ENCODE measurements at places on chromosomes 13 and 19.

GRCh38 chr19:44050740-44051649, 841 bp upstream of the ZNF223 start:
- DNase-seq = peak; percentile 72

DNA sequence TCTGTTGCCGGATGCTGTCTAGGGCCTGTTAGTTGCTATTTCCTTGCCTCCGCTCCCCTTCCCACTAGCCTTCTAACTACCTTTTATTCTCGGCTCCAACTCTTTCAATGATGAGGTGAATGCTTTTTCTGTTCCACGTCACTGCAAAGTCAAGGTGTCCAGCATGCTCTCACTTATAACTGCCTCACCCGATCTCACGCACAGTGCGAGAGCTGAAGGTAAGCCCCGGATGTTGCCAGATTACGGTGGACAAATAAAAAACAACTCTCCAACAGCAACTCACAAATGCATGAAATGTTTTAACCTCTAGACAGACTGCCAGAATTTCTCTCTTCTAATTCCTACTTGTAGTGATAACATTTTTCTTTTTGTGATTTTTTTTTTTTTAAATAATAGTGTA, 169.9 kb downstream of the STK24 start:
- DNase-seq = no peak

DNA sequence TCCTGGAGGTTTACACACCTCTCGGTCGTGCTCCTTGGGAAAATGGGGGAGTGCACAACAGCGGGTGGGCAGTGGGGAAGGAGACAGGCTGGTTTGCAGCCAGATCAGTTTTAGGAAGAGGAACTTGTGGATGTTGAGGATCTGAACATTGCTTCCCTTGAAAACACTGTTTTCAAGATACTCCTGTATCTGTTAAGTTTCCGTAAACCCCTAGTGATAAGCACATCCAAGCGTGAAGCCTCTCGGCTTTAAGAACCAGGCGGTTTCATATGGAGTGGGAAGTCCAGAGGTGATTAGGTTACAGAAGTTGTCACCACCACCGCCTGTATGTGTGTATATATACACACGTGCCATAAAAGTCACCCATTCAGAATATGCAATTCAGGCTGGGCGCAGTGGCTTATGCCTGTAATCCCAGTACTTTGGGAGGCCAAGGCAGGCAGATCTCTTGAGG, 47.4 kb downstream of the SIPA1L3 start:
- DNase-seq = no peak

DNA sequence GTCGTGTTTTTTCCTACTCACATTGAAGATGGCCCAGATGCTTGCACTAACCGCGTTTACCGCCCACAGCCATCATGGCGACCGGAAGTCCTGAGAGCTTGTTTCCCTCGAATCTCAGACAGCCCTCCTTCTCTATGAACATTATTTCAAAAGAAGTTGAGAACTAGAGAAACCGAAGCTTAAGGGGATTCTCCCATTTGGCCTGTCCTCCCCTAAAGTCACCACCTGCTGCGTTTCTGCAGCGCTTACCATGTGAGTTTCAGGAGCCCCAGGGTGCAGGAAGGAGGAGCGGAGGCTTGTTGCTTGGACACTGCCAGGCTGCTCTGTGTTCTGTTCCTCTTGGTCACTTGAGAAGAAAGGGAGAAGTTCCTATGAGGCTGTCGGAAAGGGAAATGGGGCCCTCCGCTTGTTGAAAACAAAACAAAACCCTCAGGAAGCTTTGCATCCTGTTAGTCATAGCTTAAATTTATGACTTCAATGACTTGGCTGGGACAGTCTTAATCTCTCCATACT, 6.2 kb downstream of the CARD8 start:
- peak; percentile 50 for DNase-seq

GRCh38 chr13:31982540-31982939, 49.0 kb upstream of the FRY start:
- DNase-seq = peak; percentile 63

GRCh38 chr13:51800486-51800885, 3.5 kb downstream of the DHRS12 start:
- no peak for DNase-seq

- no peak for DNase-seq
These were observed 28.3 kb downstream of the OR10H4 start for GRCh38 chr19:15976836-15977689.

- peak; percentile 70 for DNase-seq
These were observed 16.5 kb downstream of the SIGLEC7 start for GRCh38 chr19:51158474-51159129.

GRCh38 chr13:98577836-98578285, 954 bp upstream of the STK24 start:
- DNase-seq = no peak

DNA sequence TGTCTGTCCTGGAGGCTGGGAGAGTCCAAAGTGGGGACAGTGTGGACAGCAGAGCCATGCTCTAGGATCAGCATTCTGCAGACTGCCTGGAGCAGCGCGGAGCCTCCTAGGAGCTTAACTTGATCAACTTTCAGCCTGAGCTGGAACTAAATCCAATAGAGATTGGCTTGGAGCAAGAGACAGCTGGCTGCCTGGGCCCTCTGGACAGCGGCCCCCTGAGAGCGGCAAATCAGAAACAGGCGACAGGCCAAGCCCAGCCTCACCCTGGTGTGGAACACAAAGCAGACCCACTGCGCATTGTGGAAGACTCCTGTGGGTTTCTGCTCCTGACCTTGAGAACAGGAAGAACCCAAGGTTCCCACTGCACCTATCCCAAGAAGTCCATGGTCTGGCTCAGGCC, 462.2 kb downstream of the TSHZ3 start:
- DNase-seq = no peak

DNA sequence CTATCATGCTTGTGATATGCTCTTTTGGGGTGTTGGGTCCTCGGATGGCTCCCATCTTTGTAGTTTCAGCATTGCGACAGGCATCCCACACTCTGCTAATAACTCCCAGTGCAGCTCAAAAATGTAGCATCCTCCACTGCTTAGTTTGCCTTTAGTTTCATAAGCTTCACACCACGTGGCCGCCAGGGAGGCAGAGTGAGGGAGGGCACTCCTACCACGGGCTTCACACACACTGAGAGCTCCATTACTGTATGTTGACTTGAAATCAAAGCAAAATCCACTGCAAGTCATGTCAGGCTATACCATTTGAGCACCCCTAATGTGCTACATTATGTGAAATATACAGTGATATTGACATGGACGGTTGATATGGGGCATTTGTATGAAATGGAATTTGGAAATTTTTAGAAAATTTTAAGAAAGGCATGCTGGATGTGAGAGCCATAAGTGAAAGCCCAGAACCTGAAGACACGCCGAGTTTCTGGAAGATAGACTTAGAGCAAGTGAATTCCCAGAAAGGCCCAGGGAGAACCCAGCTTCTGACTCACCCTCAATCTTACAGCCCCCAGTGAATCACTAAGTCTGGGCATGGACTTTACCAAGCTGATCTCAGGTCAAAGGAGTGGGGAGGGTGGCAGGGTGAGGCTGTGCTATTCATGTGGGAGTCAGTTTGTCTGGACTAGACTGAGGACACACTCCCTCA, 94.1 kb downstream of the HSPH1 start:
- no peak for DNase-seq

DNA sequence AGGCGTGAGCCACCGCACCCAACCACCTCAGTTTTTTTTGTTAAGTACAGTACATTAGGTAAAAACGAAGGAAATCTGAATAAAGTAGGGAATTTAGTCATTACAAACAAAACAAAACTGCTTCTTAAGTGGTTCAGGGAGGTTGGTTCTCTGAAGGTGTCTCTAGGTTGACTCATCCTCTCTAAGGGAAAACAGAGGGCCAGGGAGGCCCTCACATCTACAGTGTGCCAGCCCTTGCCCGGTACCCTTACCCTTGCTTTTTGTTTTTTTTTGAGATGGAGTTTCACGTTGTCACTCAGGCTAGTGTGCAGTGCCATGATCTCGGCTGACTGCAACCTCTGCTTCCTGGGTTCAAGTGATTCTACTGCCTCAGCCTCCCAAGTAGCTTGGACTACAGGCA, 17.2 kb upstream of the JUND start:
- DNase-seq = no peak

- no peak for DNase-seq
These were observed 373.2 kb downstream of the PCDH17 start for GRCh38 chr13:58004751-58005150.

GRCh38 chr13:50463719-50464118, 379.8 kb downstream of the DLEU7 start:
- DNase-seq = no peak

GRCh38 chr13:107827840-107828549, 387.3 kb downstream of the LIG4 start:
- no peak for DNase-seq

DNA sequence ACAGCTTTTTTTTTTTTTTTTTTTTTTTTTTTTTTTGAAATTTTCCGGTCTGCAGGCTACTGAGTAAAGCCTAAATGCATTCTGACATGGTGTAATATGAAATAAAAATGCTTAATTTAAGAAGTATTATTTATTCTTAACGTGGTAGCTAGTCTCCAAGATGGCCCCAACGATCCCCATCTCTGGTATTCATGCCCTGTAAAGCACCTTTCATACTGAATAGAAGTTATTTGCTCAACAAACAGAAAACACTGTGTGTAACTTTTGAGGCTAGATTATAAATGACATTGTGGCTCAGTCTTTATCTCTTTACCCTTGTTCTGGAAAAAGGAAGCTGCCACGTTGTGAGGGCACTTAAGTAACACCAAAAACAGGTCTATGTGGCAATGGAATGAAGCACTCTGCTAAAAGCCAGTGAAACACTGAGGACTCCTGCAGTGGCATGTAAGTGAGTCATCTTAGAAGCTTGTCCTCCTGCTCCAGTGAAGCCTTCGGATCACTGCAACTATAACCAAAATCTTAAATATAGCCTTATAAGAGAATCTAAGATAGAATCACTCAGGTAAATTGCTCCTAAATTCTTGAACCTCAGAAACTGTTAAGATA, 128.7 kb downstream of the UGGT2 start:
- DNase-seq = no peak

GRCh38 chr13:65914716-65915115, 1315.4 kb downstream of the PCDH9 start:
- no peak for DNase-seq

DNA sequence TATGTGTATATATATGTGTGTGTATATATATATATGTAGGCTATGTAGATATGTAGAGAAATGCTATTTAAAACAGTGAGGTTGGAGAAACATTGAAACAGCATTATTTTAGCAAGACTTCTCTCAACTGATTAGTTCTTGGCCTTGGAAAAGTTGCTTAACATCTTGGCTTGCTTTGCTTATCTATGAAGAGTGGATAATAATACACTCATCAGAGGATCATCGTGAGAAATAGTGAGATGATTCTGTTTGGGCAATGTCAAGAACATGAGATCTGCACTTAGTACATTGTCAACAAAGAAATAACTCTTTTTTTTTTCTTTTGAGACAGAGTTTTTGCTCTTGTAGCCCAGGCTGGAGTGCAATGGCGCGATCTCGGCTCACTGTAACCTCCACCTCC, 128.3 kb downstream of the KLF5 start:
- DNase-seq = no peak

DNA sequence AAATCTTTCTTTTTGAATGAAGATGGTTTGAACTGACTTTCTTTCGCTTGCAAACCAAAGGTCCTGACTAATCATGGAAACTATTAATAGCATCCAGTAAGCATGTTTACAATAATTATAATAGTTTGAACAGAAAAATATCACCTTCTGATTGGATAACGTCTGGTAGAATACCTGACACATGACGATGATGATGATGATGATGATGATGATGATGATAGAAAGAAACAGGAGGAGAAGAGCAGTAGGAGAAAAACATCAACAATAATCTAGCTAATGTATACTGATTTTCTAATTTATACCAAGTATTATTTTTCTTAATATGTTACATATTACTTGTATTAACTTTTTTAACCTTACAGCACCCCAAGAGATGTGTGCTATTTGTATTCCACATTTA, 157.5 kb upstream of the SPRY2 start:
- DNase-seq = no peak

DNA sequence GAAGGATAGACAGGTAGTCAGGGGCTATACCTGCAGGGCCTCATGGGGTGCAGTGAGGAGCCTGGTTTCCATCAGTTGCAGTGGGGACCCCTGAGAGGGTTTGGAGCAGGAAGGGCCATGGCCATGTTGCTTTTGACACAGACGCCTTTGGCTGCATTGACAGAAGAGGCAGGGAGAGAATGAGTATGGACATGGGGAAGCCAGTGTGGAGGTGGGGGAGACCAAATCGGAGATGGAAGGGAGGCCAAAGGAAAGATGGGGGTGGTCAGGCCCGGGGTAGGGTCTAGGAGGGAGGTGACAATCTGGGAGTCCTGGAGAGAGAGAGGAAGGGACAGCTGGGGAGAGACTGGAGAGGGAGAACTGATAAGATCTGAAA, 1.3 kb downstream of the HSD11B1L start:
- DNase-seq = no peak

- no peak for DNase-seq
These were observed 5.1 kb upstream of the DCUN1D2 start for GRCh38 chr13:113495494-113496210.

DNA sequence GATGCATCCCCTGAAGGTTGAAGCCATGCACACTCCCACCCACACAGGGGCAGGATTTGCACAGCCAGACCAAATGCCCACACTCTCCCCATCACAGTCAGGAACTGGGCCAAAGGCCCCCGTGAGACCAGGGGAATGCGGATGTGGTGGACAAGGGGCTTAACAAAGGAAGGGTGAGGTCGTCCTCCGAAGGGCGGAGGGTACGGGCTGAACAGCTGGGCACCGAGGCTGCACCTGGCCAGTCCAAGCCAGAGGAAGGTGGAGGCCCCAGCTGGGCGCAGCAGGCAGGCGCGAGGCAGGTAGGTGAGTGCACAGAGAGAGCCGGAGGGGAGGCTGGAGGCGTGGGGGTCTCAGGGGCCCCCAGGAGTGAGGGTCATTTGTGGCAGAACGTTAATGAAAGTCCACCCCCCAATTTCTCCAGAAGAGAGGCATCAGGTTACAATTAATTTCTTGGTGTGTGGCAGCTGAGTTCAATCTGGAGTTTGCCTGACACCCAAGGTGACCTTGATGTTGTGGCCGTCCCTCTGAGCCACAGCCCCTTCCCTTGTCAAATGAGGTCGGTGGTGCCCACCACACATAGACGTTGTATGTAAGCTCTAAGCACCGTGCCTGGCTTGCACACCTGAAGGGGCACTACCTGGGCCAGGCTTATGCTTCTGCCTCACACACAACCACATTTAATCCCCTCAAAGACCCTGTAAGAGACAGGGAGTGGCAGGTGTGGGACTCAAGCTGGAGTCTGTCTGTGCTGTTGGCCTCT, 2.9 kb downstream of the KLK15 start:
- no peak for DNase-seq

DNA sequence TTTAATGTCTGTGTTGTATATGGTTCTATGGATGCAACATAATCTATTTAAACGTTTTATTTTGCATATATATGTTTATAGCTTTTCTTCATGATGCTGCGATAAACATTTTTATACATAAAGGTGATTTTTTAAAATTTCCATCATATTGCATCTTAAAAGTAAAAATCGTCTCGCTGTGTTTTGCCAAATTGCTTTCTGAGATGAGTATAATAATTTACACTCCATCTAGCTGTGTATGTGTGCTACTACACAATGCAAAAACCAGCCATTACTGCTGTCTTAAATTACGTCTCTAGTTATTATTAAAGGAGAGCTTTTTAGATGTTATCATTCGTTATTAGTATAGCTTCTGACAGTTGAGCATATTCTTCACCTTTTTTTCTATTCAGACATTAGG, 37.2 kb downstream of the METTL21C start:
- no peak for DNase-seq

- DNase-seq = no peak
These were observed 34.4 kb upstream of the MIR17HG start for GRCh38 chr13:91313103-91313502.

All from left colon (tissue), 2 donors.